K562 (cell line): ENCODE measurements at places on chromosomes 3 and 15. TPM values are rescaled to one million over a fixed set of nuclear protein-coding genes. Genes with fewer than 3 reads are reported as not detected.

DNA sequence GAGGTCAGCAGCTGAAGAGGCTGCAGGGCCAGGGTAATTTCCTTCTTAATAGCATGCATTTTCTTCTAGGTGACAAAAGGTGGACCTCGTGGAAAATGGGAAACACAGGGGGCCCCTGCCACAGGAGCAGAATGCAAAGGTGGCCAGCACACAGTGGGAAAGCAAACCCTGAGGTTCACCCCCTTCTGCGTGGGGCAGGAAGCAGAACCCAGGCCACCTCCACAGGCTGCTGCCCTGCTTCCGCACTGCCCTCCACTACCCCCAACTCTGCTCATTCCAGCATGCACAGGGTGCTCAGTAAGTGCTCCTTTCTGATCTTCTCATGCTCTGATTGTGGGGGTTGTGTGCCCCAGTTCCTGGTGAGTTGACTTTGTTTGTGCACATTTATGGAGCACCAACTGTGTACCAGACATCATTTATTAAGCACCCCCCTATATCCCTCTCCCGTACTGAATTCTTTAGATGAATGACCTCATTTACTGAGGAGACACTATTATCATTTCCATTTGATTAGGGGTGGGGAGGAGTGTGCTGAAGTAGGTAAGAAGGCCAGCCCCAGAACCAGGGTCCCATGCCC is 12.7 kb upstream of the FGD5 start:
- H3K4me1 ChIP-seq: no peaks in the 10 kb centered on the region; the same call in 2 of the 3 replicates
- H3K27ac ChIP-seq: no peak overlapping the region
- no peaks in the 10 kb centered on the region for H3K36me3 ChIP-seq
- no peak for DNase-seq
- peaks cover 36% of the 10 kb centered on the region for H3K27me3 ChIP-seq

DNA sequence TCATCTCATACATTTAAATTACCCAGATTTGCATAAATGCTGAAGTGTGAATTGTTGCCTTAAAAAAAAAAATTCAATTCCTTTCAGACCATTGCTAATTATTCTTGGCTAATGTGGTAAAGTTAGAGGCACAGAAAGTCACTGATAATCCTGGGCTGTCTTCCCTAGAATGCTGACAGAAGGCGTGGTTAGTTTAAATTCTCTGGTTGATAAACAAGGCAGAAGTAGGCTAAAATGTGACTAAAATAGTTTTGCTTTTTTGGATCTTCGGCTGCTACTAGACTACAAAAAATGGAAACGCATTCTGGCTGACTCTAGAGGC is 193.7 kb downstream of the OTOL1 start:
- no peaks in the 10 kb centered on the region for H3K4me1 ChIP-seq
- H3K4me3 ChIP-seq: no peak overlapping the region
- DNase-seq: no peak
- no peak overlapping the region for H3K27ac ChIP-seq

DNA sequence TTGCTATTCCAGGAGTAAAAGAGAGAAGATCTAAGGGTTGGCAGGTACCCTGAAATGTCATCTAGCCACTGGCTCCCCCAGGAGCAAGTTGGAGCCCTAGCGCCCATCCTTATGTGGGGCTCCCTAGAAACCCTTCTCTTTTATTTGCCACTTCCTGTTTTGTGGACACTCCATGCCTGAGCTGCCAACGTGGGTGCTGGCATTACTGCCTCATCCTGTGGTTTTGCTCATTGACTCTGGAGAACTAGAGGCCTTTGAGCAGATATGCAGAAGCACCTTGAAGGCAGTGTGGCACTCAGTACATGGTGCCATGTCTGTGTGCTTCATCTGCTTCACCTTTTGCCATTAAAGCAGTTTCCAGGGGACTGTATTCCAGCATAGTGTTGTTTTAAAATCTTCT is 8.1 kb downstream of the EDEM1 start:
- no peaks in the 10 kb centered on the region for H3K27me3 ChIP-seq
- no peak overlapping the region for H3K27ac ChIP-seq
- H3K4me1 ChIP-seq: no peaks in the 10 kb centered on the region; the same call in 1 of the 2 replicates

- H3K27ac ChIP-seq: no peak overlapping the region
- no peaks in the 10 kb centered on the region for H3K36me3 ChIP-seq
- DNase-seq: no peak
- H3K27me3 ChIP-seq: no peaks in the 10 kb centered on the region
- H3K4me1 ChIP-seq: no peaks in the 10 kb centered on the region
- H3K4me3 ChIP-seq: no peak overlapping the region
These were observed 186.2 kb downstream of the CD47 start for GRCh38 chr3:107904536-107905066.

- no peak overlapping the region for H3K4me3 ChIP-seq
- H3K27ac ChIP-seq: no peak overlapping the region; the same call in 2 of the 3 replicates
- DNase-seq: no peak
- no peaks in the 10 kb centered on the region for H3K27me3 ChIP-seq
These were observed 17.4 kb downstream of the CSPG4 start for GRCh38 chr15:75695220-75695619.

DNA sequence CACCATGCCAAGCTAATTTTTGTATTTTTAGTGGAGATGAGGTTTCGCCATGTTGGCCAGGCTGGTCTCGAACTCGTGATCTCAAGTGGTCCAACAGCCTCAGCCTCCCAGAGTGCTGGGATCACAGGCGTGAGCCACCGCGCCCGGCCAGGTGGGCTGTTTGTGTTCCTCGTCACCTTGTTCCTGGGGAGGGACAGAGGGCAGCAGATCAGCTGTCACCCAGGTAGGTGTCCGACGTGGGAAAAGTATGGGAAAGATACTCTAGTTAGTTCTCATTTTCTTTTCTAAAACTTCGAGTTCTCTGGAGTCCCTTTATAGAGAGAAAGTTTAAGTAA is 28.7 kb upstream of the SACM1L start:
- peaks cover 9% of the 10 kb centered on the region for H3K36me3 ChIP-seq
- peaks cover 6% of the 10 kb centered on the region; the same call in 1 of the 2 replicates for H3K4me1 ChIP-seq
- no peak overlapping the region for H3K4me3 ChIP-seq
- H3K27me3 ChIP-seq: no peaks in the 10 kb centered on the region
- no peak for DNase-seq

GRCh38 chr15:101225658-101226057 is 26.2 kb downstream of the CHSY1 start:
- no peak overlapping the region for H3K27ac ChIP-seq
- no peaks in the 10 kb centered on the region; the same call in 2 of the 3 replicates for H3K36me3 ChIP-seq
- no peak overlapping the region for H3K4me3 ChIP-seq
- peaks cover 2% of the 10 kb centered on the region; the same call in 1 of the 2 replicates for H3K4me1 ChIP-seq

- H3K27ac ChIP-seq: no peak overlapping the region
- DNase-seq: no peak
- H3K4me1 ChIP-seq: peaks cover 6% of the 10 kb centered on the region
- no peak overlapping the region for H3K4me3 ChIP-seq
- H3K27me3 ChIP-seq: no peaks in the 10 kb centered on the region
These were observed 5.1 kb downstream of the RASA2 start for GRCh38 chr3:141491929-141492328.

Gene MOBP
- total RNA-seq: 0.13 and 0.33 TPM in 2 replicates

Gene CLDN1
- 0.16 and 0.34 TPM in 2 replicates for total RNA-seq
